Stimulated activated CD8-positive, alpha-beta memory T cell treated with anti-CD3 and anti-CD28 coated beads, Interleukin-7, amount 100 ng/mL, for 48 hours (primary cell): ENCODE measurements at places on chromosomes 5 and 9.

- no peak for DNase-seq
These were observed 3.6 kb upstream of the CSF2 start for GRCh38 chr5:132069994-132070393.

DNA sequence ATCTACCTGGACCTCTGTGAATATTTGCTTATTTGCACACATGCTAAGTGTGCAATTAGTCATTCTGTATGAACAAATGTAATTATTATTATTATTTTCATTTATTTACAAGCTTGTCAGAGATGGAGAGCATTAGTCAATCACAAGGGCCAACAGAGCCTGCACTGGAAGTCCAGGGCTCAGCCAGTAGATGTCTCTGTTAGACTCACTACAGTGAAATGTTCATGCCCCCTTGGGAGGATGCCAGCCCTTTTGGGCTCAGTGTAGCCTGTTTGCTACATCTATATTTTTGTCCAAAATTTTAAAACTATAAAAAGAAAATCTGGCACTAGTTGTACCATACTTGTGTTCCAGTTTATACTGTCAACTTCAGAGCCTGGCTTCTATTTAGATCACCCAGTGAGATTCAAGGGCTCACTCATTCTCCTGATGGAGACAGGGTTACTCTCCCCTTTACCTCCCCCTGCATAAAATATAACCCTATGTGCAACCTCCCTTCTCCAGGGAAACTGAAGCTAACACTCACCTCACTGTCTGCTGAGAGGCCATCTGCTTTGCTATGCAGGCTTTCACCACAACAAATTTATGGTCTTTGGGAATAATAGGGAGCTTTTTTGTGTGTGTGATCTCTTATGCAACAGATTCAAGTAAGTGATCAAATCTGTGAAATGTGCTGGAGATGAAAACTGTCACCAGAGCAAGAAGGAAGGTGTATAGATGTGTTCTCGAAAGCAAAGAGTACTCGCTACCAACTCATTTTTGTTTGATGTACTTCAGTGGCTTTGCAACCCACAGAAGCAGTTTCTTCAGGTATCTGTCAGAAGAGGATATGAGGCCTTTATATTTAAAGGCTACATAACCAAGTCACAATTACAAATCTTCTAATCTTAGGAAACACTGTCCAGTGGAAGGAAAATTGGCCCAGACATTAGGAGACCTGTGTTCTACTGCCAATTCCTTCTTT, 99.9 kb upstream of the TLE4 start:
- no peak for DNase-seq

GRCh38 chr9:272251-273213, 57.9 kb downstream of the DOCK8 start:
- DNase-seq: peak; percentile 64

- no peak for DNase-seq
These were observed 178.9 kb downstream of the SREK1 start for GRCh38 chr5:66322786-66323528.

DNA sequence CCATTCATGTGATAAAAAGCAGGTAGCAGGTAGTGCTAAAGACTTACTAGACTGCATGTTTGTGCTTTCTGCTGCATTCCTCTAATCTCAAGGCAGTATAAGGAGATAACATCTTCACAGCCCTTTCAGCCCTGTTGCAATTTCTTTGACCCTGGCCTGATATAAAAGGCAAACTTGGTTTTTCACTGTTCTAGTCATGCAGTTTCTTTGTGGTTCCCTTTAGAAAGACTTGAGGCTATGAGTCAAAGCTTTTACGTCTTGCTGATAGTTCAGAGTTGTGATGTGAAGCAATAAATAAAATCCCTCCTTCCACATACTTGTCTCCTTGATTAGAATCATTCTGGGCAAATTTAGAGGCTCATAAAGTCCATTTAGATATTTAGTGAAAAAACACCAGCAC, 88.6 kb upstream of the CDKN2B start:
- DNase-seq: no peak

GRCh38 chr5:17203329-17204132, 13.9 kb upstream of the BASP1 start:
- no peak for DNase-seq

DNA sequence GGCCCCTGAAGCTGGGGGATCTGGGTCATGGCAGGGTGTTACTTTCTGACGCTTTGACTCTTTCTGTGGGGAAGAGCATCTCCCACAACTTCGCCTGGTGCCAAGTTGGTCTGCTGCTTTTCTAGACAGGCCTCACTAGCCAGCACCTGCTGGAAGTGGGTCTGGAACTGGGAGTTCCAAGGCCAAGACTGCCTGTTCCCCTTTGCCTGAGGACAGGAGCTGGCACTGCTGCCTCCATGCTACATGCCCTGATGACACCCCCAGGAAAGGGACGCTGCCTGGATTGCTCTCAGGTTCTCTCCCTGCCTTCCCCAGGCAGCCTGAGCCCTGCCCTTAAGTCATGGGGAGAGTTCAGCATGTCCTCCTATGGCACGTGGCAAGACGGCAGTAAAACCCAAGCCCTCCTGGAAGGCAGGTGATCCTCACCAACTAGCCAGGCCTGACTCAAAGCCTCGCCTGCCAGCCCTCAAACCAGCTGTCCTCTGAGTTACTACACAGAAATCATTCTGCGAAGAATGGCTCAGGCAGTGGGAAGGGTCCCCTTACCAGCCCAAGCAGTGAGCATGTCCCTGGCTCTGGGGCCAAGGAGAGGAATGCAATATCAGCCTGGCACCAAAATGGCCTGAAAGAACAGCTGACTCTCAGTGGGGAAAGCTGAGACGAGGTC, 35.8 kb downstream of the SEC61B start:
- DNase-seq: no peak

GRCh38 chr5:56105511-56106291, 110.9 kb upstream of the IL6ST start:
- DNase-seq: no peak

GRCh38 chr9:438961-439768, 224.5 kb downstream of the DOCK8 start:
- DNase-seq: no peak

GRCh38 chr5:109876941-109877669, 187.4 kb downstream of the MAN2A1 start:
- no peak for DNase-seq

DNA sequence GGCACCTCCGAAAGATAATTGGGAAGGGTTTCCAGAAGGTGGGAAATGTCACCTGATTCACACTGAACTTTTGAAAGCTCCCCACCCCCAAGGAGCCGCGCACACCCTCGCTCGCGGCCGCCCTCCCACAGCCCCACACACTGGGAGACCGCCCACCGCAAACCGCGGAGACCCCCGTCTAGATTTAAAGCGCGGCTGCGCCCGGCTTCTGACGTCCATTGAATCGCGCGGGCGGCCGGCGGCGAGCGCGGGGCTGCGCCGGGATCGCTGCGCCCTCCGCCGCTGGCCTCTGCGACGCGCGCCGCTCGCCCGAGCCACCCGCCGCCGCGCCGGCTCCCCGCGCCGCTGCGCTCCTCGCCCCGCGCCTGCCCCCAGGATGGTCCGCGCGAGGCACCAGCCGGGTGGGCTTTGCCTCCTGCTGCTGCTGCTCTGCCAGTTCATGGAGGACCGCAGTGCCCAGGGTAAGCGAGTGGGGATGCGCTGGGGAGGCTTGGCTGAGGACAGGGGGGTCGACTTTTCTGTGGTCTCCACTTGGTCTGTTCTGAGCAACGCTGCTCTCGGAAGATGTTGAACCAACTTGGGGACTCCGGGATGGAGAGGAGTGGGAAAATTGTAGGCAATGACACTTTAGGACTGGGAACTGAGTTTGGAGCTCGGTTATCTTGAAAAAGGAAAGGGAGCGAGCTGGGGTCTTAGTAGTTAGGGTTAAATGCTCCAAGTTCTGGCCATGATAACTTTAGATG, at the start of gene FST:
TSS of gene FST (plus strand) at position 214 of the 743 bp plus-strand sequence. CDS start at position 377, 163 bp downstream.
- DNase-seq: no peak

- DNase-seq: no peak
These were observed 9.2 kb upstream of the RARS1 start for GRCh38 chr5:168477060-168477459.

DNA sequence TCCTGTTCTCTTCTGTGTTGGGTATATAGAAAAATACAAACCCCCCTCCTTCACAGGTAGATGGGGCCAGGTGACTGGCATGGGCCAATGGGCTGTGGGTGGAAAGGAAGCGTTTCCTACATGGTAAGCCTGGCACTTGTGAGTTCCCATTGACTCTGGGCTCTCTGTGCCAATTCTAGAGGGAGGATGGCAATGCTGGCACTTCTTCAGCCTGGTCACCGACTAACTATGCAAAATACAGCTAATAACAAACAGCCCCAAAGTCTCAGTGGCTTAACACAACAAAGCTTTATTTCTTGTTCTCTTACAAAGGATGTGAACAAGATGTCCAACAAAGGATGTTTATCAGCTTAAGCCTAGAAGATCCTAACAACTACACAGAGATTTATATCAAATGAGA, 258.1 kb downstream of the SYK start:
- DNase-seq: no peak

- DNase-seq: no peak
These were observed 111.3 kb upstream of the GNA14 start for GRCh38 chr9:77759391-77759790.

DNA sequence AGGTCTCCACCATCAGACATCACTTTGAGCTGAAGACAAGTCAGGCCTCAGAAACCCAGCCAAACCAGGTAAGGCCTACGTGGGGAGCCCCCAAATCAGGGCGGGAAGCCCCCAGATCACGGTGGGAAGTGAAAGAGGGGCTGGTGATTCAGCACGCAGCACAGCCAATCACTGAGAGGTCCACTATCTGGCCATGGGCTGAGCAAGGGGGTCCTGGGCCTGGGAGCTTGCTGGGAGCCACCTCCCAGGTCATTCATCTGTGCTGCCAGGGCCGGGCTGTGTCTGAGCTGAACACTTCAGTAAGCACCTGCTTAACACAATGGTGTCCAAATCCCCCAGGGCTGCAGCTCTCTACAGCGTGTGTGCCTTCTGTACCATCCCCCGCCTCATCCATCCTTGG, 15.5 kb downstream of the MED10 start:
- DNase-seq: no peak

GRCh38 chr5:2569176-2569575, 182.3 kb downstream of the IRX2 start:
- DNase-seq: no peak

- DNase-seq: no peak
These were observed 1045.3 kb upstream of the ARRDC3 start for GRCh38 chr5:92428415-92428814.

DNA sequence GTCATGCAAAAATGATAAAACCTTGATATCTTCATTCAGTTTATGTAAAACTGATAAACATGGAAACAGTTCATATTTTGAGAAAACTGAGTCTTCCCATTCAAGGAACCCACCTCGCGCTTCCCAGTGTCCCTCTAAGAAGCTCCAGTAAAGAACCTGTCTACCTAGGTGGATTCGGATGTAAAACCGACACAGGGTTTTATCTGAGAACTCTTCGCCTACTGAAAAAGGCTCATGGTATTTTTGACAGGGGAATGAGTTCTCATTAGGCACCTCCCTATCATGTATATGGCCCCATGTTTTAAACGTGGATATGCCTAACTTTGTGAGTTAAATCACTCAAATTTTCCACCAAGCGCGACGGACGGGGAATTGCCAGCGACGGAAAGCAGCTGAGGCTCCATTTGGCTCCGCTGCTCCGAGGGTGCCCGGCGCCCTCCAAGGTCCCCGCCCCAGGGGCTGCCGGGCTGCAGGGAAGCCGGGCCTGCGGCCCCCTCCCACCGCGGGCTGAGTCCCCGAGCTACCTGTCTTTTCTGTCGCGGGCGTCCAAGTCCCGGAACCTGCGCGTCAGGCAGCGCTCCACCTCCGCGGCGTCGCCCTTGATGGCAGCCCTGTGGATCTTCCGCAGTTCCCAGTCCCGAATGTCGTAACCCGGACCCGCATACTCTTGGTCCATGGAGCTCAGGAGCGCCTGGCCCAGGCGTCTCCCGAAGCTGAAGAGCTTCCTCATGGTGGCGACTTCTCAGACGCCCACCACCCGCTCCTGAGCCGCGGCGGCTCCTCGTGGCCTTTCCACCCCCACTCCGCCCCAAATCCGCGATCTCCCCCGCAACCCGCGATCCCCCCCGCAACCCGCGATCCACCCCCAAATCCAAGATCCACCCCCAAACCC, 594 bp downstream of the ANKRD18A start:
- DNase-seq: no peak

- no peak for DNase-seq
These were observed 30.7 kb downstream of the NRG2 start for GRCh38 chr5:140012443-140012842.

- DNase-seq: no peak
These were observed 103.7 kb downstream of the ARHGAP26 start for GRCh38 chr5:142873831-142874230.

GRCh38 chr5:176394881-176395675, 6.5 kb downstream of the HIGD2A start:
- DNase-seq: no peak

GRCh38 chr5:37710965-37711364, 128.9 kb downstream of the GDNF start:
- no peak for DNase-seq

- DNase-seq: no peak
These were observed 63.6 kb downstream of the RNF180 start for GRCh38 chr5:64229163-64229774.

- no peak for DNase-seq
These were observed 41.1 kb downstream of the FAM174A start for GRCh38 chr5:100576217-100576751.

DNA sequence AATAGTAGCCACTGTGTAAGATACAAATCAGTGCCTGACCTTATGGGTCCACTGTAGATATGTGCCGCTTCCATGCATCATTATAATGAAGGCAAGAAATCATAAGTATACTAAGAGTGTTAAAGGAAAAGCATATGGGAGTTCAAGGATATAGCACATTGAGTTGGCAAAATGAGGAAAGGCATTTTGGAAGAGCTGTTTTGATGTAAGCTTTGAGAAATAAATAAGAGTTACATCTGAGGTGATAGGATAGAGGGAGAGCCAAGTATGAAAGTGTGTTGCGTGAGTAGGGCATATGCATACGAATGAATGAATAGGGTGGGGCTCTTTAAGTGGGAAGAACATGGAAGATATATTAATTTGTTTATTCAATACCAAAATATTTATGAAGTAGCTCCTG, 101.0 kb upstream of the DMAC1 start:
- no peak for DNase-seq
